ENCODE measurements at places on chromosomes 5 and 9.

DNA sequence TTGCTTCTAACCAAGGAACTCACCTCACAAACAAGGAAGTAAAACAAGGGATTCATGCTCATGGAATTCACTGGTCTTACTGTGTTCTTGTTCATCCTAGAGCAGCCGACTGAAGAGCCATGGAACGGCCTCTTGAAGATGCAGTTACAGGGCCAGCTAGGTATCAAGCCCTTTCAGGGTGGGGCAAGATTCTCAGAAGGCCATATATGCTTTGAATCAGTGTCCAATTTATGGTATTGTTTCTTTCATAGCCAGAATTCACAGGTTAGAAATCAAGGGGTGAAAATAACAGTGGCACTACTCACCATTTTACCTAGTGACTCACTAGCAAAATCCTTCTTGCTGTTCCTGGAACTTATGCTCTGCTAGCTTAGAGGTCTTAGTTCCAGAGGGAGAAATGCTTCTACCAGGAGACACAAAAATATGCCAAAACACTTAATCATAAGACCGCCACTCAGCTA lies 159.5 kb upstream of the CDH10 start:
- peak; percentile 61 for DNase-seq

DNA sequence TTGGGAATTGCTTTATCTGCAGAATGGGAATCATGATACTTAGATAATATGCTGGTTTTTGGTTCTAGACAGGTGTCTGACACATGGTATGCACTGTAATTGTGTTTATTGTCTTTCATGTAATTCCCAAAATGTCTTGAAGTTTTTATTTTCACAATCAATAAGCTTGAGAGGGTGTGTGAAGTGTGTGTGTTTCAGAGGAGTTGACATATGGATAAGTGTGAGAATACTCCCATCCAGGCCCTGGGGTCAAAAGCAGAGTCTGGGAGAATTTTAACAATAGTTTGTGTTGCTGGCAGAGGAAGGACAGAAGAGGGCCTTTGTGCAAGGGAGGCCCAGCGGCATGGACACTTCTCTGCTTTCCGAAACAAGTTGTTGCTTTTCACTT lies 8.4 kb downstream of the PRDM6 start:
- no peak for DNase-seq

DNA sequence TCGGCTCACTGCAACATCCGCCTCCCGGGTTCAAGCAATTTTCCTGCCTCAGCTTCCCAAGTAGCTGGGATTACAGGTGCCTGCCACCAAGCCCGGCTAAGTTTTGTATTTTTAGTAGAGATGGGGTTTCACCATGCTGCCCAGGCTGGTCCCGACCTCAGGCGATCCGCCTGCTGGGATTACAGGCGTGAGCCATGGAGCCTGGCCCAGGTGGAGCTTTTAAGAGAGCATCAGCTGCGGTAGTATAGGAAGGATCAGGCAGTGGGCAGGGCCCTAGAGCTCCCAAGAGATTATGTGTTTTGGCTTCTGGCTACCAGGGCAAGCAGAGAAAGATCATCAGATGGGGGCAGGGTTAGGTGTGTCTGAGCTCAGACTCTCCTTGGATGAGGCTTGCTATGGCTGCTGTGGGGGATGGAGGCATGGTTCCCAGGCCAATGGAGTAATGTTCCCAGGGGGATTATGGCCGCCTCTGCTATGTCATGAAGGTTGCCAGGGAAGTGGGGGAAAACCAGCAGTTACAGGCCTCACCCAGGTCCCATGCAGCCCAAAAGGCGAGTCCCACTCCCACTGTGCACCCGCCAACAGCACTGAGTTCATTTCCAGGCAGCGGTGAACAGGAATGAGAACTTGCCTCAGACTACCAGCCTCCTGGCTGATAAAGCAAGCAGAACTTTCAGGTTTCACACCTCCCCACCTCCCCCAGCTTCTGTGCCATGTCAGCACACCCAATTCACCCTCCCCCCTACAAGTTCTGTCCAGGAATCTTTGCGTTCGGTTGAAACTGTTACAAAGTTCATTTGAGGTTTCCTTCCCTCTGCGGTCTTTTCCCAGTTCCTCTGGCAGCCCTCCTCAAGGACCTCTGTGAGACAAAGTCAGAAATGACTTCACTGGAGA lies 507.6 kb downstream of the SPATA31D1 start:
- no peak for DNase-seq

- DNase-seq = no peak
Observed at GRCh38 chr5:10490927-10491672, 49.4 kb downstream of the ROPN1L start.

GRCh38 chr5:171624396-171624795 lies 161.2 kb upstream of the SMIM23 start:
- DNase-seq = no peak

- DNase-seq = no peak
Observed at GRCh38 chr5:163813900-163814299, 308.5 kb downstream of the MAT2B start.

GRCh38 chr9:37508834-37509206 lies 23.1 kb downstream of the POLR1E start:
- no peak for DNase-seq

GRCh38 chr5:166671811-166672210 lies 1619.6 kb upstream of the WWC1 start:
- no peak for DNase-seq

DNA sequence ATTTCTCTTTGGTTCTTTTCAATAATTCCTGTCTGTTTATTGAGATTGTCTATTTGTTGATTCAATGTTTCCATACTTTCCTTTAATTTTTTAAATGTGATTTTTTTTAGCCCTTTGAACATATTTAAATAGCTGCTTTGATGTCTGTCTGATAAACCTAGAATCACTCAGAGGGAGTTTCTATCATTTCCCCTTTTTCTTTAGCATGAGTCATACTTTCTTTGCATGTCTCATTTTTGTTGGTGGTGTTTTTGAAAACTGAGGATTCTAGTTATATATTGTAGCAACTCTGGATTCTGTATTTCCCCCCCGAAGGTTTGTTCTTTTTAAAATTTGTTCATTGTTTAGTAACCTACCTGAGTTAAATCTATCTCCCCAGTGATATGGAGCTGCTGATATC lies 24.2 kb upstream of the ZNF618 start:
- no peak for DNase-seq

DNA sequence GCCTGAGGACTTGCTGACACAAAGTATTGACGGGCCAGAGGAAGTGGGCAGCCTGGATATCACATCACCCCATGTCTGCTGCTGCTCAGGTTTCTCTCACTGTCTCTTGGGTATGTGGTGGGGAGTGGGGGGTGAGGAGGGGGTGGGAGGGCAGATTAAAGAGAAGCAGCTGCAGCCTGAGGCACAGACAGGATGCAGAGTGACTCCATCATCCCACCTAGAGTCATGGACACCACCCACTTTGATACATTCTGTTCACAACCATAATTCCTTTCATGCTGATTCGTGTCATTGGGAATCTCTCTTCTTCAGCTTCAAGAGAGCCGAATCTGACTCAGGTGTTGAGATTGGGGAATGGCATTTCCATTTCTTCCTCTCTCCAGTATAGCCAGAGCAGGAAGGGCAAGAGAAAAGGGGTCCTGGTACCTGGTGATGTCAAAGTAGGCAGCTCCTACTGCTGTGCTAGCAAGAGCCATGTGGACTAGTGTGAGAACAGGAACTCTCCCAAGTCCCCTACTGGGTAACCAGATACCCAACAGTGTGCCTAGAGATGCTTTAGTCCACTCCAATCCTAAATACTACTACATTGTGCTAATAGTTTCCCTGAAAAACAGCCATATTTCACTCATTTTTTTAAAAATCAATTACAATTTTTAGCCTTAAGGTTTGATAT lies 22.4 kb downstream of the GRAMD2B start:
- DNase-seq = no peak

DNA sequence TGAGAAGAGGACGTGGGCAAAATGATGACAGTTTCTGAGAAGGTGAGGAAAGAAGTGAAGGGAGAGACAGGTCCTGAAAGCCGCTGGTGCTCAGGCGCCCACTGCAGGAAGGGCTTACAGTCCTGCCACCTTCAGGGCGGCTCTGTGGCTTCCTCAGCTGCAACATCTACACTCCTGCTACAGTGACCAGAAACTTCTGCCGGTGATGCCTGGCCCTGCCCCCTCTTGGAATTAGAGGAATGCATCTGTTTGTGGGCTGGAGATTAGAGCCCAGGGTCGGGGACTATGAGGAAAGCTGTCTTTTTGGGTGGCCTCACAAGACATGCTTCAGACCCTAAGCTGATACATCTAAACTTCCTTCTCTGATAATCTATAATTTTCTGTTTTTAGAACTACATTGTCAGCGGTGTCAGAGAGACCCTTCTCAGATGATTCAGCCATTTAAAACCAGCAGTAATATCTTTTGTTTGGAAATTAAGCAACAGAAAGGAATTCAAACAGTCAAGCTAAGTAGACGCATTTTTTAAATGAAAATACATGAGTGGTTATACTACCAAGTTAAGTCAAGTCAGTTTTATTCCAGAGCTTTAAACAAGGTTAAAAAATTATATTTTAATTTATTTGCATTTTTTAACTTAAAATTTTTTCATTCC lies 30.4 kb downstream of the PRDM6 start:
- peak; percentile 51 for DNase-seq

DNA sequence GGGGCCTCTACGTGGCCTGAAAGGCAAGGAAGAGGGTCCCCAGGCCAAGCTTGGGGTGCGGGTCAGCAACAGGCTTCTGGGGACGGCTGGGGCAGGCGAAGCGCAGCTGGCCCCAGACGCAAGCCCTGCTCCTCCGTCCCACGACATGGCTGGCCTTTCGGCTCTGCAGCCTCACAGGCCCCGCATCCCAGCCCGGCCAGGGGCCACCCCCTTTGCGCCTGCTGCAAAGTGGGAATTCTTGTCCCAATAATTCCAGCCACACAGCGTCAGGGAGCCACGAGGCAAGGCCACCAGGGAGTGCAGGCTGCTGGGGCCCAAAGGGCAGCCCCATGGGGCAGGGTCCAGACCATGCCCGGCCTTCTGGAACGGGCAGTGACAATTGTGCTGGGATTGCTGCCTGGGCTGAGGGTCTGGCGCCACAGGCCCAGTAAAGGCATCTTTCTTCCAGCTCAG lies 1.1 kb upstream of the ENTPD2 start:
- no peak for DNase-seq

DNA sequence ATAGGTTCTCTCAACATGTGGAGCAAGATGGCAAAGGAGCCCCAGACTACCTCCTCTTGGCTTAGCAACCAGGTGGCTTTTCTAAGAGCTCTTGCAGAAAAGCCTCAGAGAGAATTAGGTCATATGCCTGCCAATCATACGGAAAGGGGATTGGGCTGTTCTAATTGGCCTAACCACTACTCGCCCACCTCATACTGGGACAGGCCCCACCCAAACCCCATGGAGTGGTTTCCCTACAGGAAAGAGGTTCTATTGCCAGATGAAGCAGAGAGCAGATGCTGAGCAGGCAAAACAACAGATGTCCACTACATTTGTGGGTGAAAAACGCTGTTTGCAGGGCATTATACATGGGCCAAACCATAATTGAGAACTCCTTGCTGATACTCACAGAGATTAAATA lies 29.0 kb downstream of the ABLIM3 start:
- DNase-seq = no peak

DNA sequence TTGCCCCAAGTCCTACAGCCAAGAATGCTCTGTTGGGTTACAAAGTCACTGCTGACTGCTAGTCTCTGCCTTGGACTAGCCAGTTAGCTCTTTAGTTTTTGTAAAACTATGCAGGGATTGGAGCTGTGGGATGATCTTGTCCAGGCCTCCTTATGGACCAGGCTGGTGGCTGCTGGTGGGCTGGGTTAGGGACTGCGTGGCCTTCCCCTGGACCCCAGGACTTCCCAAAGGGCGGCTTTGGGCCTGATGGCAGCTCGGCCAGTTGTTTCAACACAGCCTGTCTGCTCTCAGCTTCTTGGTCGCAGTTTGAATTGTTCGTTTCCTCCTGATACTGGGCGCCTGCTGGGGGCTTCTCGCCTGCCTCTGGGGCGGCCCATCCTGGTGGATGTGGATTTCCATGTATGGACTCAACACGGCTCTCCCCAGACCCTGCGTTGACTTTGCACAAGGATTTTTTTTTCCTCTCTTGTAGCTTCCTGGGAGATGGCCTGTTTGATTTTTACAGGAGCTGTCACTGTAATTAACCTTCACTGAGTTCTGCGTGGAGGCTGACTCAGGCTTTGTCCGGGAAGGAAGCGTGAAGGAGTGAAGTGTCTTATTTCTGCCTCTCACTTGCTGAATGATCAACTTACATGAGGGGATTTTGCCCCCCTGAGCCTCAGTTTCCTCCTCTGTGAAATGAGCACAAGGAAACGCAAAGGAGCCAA lies 91.9 kb upstream of the NEURL1B start:
- no peak for DNase-seq

GRCh38 chr5:150035139-150035895 lies 34.8 kb downstream of the HMGXB3 start:
- no peak for DNase-seq

DNA sequence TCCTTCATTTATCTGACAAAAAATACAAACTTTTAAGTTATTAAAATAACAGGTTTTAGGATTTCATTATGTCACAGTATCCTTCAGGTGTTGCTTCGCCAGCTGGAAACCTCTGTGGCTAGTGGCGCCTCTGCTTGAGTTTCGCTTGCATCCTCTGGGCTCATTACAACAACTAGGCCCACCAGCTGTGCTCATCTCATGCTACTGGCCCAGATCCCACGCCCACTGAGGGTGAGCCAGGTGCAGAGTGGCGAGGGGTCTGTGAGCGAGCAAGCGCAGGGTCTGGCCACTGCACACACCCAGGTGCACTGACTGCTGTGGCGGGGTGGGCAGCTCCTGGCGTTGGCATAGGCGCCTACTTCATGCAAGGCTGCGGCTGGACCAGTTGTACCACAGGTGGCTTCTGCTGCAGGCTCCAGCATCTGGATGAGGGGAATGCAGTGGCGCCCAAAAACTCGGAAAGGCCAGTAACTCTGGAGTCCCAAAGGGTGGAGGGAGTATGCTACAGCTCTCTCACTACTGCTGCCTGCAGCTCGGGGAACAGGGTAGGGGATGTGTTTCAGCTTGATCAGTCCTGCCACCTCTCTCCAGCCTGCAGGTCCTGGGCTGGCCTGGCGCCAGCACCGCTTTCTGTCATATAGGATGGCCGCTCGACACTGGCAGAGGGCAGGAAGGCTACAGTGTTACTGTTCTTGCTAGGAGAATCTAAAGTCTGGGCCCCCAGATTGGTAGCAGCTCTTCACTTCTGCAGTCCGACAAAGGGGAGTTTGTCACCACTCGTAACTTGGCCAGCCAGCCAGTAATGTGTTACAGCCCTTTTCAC lies 452.1 kb downstream of the TUSC1 start:
- DNase-seq = no peak

DNA sequence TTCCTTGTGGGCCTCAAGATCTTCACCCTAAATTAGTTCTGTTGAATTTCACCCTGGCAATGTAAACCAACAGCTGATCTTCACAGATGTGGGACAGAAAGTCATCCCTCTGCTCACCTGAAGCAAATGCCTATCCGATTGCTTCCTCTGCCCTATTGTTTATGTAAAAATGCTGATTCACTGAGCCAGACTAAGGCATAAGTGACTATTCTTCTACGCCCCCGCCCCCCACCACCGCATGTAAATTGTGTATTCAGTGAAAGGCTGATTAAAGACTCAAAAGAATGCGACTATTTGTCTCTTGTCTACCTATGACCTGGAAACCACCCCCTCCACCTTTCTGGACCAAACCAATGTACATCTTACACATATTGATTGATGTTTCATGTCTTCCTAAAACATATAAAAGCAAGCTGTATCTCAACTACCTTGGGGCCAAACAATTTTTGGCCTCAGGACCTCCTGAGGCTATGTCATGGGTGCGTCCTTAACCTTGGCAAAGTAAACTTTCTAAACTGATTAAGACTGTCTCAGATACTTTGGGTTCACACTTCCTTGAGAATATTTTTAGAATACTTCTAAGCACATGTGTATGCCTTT lies 129.7 kb upstream of the BOD1 start:
- DNase-seq = peak; percentile 52
